ENCODE measurements at places on chromosomes 6 and 20.

DNA sequence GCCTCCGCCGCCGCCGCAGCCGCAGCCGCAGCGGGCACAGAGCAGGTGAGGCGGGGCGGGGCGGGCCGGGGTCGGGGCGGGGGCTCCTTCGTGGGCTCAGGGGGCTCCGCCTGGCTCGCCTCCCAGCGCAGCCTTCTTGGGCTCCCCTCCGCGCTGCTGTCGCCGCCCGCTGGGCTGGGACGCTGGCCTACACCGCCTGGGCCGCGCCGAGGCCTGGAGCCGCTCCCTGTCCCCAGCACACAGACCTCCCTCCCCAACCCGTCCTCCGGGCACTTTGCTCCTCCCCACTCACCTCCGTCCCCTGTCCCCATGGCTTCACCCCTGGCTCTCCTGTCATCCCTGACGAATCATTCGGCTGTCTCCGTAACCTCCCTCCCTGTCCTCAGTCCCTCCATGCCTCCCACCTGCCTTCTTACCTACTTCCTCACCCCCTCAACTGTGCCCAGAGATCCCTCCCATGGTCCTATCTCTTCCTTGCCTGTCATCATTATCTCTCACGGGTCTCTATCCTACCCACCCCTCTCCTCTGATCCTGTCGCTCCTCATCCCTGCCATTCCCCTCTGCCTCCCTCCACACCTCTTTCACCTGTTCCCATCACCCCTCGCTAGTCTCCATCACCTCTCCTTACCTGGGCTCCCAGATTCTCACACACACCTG is 512 bp downstream of the TTBK1 start:
- no peak for DNase-seq

DNA sequence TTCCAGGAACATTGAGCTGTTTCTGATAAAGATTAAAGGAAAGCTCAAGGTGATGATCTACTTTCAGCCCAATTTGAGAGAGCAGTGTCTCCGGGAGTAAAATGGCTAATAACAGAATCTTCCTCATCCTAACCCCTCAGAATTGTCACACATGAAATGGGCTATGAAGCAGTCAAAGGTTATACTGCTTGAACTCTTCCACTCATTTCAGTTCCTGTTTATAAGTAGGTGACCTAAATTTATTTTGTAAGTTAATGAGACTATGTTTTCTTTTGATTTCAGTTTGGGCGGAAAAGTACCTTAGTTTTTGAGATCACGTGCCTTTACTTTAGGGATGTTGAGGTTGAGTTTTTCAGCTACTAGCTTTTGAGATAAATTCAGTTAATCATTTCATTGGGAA is 47.2 kb downstream of the QKI start:
- DNase-seq = no peak

DNA sequence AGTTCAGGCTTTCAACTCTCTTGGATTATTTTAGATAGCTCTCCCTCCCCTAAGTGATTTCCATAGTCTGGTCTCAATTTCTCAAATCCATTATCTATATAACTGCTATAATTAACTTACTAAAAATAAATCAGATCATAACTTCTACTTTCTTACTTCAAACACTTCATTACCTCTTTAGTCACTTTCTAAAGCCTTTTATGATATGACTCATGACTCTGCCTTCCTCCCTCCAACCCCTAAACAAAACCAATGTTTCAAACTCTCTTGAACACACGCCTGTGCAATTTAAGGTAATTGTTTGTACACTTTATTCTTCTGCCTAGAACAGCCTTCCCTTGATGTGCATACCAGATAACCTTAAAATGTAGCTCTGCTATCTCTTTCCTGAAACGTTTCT is 100.5 kb downstream of the LMBRD1 start:
- DNase-seq = no peak

DNA sequence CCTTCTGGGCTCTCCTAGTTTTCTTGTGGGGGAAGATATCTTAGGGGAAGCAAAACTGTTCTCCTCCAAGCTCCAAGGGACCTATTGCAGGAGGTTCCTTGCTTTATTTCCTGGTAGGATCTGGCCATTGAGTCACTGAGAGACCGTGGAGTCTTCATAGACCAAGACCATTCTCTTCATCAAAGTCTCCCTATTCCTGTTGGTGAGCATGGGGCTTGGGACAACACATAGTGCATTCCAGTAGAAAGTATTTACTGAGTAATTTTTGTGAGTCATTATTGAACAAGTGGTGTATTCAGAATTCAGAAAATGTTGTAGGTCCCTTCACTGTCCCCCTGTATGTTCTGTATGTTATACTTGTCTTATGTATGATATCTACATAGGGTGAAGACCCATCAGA is 133.6 kb downstream of the CDH26 start:
- DNase-seq = no peak

- DNase-seq = no peak
Measured at GRCh38 chr6:152135755-152136448, 328.4 kb downstream of the ESR1 start.

DNA sequence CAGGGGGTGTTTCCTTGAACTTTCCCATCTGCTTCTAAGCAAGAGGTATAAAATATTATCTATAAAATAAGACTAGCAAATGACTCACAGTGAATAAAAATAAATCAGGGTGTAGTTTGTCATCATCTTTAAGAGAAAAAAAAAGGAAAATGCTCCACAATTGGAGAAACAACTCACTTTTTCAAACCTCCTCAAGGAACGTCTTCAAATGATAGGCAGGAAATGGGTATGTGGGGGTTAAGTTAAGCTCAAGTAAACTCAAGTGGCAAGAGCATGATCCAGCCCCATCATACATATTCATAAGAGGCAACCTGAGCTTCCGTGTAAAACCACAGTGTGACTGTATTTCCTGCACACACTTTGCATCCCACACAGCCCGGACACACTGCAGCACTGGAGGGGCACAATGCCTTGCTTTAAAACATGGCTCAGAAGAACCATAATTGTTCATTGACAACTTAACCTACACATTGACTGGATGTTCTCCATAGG is 58.5 kb upstream of the CEP85L start:
- peak; percentile 46 for DNase-seq

All from stimulated activated CD8-positive, alpha-beta memory T cell treated with anti-CD3 and anti-CD28 coated beads, Interleukin-15, amount 100 ng/mL, for 4 hours (primary cell).